ENCODE measurements at places on chromosomes 2 and 18. TPM values are rescaled to one million over a fixed set of nuclear protein-coding genes. Genes with fewer than 3 reads are reported as not detected.

DNA sequence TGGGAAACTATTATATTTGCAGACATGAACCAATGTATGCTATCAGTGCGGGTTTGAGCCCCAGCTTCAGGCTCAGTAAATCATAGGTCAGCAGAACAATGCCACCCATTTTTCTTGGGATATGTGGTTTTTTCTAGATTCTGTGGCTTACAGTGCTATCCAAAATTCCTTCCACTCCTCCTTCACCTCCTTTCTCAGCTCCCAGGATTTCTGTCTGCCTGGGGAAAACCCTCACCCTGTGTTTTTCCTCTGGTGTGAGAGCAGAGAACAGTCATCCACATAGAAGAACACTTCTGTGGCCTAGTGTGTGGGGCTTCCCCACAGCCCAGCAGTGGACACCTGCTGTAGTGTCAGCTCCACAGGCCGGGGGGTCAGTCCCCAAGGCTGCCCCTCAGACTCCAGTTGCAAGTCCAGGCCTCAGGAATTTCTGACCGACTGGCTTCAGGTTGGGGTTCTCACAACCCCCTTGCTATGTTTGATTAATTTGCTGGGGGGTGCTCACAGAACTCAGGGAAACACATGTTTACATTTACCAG is 238.2 kb downstream of the LDLRAD4 start:
- no peaks in the 10 kb centered on the region for H3K4me1 ChIP-seq
- no peaks in the 10 kb centered on the region for H3K36me3 ChIP-seq
- H3K4me3 ChIP-seq, result no peak overlapping the region
- no peak overlapping the region for H3K27ac ChIP-seq
- DNase-seq, result no peak

DNA sequence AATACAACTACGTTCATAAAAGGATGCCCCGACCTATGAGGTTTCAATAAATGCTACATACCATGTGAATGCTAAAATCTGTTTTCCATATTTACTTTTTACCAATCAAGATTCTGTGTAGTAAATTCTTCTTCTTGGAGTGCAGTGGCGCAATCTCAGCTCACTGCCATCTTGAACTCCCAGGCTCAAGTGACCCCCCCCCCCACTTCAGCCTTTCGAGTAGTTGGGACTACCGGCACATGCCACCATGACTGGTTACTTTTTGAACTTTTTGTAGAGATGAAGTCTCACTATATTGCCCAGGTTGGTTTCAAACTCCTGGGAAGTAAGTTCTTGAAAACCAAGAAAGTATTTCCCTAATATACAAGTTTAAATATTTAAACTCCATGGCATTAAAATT is 14.4 kb upstream of the USP34 start:
- H3K27ac ChIP-seq, result no peak overlapping the region
- peaks cover 90% of the 10 kb centered on the region for H3K36me3 ChIP-seq
- H3K4me1 ChIP-seq, result no peaks in the 10 kb centered on the region
- no peaks in the 10 kb centered on the region for H3K27me3 ChIP-seq
- no peak for DNase-seq

DNA sequence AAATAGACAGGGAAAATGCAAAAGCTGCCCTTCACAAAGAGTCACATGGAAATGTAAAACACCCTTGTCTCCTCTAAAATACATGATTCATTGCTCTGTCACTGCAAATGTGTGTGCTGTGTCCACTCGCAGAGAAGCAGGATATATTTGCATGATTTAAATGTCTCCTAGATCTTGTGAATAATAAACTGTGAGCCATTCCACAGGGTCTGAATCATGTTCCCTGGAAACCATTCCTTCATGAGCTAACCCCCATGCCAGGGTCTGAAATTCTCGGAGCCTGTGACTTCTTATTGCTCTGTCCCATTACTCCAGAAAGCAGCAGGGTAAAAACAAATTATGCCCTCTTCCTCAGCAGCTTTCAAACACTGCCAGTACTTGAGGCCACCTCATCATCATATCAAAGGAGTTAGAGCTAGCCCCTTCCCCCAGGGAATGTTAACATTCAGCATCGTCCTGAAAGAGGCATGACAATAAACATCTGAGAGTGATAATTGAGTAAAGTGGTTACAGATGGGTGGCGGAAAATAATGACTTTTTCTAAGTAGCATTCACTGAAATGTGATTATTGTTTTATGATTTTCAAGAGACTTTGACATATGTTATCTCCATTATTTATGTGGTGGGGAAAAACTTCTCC is 11.7 kb upstream of the CNGA3 start:
- no peaks in the 10 kb centered on the region for H3K36me3 ChIP-seq

GRCh38 chr2:240820607-240821428 is 799 bp upstream of the KIF1A start:
- H3K36me3 ChIP-seq, result no peaks in the 10 kb centered on the region
- no peak overlapping the region for H3K27ac ChIP-seq
- no peak for DNase-seq

DNA sequence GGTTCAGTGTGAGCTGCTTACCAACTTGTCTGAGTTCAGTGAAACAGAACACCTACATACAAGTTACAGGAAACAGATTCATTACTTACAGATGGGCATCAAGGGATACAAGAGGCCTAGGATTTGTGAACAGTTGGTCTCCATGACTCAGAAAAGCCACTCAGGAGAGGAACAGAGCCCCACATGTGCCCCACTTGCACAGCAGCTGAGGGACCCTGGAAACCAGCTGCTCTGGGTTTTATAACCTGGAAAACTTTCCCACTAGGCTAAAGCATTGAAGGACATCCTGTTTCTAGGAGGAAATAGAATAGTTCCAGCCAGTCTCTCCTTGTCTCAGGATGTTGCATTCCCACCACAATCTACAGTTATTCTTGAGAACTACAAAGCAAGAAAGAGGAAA is 530.0 kb downstream of the ZNF804A start:
- H3K27ac ChIP-seq, result no peak overlapping the region
- no peaks in the 10 kb centered on the region for H3K36me3 ChIP-seq
- no peak for DNase-seq
- H3K4me1 ChIP-seq, result no peaks in the 10 kb centered on the region

- no peak for DNase-seq
- no peaks in the 10 kb centered on the region for H3K4me1 ChIP-seq
- H3K27ac ChIP-seq, result no peak overlapping the region
- H3K27me3 ChIP-seq, result no peaks in the 10 kb centered on the region
- H3K36me3 ChIP-seq, result no peaks in the 10 kb centered on the region
Measured at GRCh38 chr2:898319-898718, 52.3 kb upstream of the SNTG2 start.

- H3K27ac ChIP-seq, result no peak overlapping the region
- H3K4me1 ChIP-seq, result peaks cover 36% of the 10 kb centered on the region
- H3K4me3 ChIP-seq, result no peak overlapping the region
- H3K27me3 ChIP-seq, result no peaks in the 10 kb centered on the region
- no peak for DNase-seq
Measured at GRCh38 chr2:31235504-31235902, 1.6 kb downstream of the EHD3 start.

DNA sequence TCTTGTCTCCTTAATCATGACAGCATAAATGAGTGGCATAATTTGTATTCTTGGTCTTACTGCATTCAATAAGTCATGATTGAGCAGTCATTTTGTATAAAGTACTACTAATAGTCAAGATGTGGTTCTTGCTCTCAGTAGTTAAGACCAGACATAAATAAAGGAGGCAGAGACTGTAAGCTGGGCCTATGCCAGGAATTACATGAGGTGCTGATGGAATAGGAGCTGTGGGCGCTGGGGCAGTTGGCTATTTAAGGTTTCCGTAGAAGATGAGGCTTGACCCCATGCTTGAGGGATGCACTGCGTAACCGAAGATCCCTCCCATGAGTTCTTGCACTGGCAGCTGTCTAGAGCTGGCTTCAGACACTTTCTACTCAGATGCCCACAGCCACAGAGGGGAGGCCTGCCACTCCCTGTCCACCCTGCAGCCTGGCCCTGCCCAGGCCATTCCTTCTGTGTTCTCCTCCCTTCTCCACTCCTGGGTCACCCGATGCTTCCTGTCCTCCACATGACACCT is 150.9 kb upstream of the REV1 start:
- H3K36me3 ChIP-seq, result no peaks in the 10 kb centered on the region
- no peaks in the 10 kb centered on the region for H3K4me1 ChIP-seq
- no peak overlapping the region for H3K4me3 ChIP-seq
- no peak for DNase-seq
- H3K27me3 ChIP-seq, result no peaks in the 10 kb centered on the region
- no peak overlapping the region for H3K27ac ChIP-seq

DNA sequence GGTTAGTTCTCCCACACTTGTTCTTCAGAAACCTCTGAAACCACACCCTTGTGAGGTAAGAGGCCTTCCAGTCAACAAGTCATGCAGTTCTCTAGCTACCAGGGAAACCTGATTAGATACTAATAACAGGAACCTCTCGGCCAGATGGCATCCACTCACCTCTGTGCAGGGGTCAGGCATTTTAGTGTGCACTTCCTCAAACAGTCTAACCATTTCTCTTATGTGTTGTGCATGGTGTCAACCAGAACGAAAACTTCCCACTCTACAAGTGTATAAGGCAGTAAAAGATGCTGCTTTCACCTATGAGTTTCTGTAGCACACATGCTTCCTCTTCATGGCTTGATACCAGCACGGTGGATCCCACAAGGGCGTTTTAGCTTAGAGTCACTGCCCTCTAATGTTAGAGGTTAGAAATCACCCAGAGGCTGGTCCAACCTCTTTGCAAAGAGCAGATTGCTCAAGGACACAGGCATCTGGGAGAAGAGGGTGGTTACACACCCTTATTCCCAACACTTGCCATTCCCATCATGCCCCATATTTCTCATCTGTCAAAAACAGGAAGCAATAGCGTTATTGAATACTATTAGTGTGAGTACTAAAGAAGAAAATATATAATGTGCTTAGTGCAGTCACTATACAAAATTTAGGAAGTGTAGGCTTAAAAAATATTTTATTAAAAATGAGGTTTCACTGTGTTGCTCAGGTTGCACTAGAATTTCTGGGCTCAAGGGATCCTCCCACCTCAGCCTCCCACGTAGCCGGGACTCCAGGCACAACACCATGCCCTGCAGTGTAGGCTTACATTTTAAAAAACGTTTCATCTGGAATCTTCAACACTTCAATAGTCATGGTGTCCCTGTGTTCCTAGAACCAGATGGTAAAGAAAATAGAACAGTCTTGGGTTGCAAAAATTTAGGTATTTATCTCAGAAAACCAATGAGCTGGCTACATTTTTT is 34.5 kb upstream of the RAB31 start:
- no peaks in the 10 kb centered on the region for H3K27me3 ChIP-seq
- H3K27ac ChIP-seq, result no peak overlapping the region
- no peaks in the 10 kb centered on the region for H3K36me3 ChIP-seq
- peak; percentile 81 for DNase-seq

DNA sequence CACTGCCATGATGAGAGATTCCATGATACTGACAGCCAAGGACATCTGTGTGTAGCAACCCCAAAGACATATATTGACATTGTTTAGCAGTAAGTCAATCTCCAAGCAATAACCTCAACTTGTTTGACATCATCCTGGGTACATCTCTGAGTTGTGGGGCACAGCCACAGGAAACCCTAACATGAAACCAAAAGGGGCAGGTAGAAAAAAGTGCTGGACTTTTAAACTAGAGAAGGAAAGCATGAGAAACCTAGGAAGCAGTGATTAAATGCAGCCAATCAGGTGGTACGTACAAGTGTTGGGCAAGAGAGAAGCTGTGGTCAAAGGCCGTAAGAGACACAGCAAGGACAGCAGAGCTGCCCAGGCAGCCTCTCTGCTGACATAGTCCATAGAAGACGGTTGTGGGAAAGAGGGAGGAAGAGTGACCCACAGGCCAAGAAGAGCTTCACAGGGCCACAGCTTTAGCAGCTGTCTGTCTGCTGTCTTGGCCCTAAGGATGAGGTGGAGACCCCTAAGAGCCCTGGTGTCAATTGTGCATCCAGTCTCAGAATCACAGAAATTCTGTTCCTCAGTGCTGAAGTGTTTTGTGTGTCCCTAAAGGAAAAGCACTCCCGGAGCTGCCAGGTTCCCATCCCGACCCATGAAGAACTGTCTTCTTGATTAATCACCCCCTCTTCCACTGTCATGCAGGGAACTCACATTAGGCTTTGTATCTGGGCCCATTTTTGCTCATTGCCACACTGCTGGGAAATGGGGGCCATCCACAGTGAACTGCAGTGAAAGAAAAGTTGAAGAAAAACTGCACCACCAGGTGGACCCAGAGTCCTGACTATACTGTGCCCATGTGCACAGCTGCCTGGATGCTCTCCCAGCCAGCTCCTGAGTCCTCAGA is 25.4 kb upstream of the CHN1 start:
- no peaks in the 10 kb centered on the region for H3K36me3 ChIP-seq
- DNase-seq, result peak; percentile 54
- H3K27ac ChIP-seq, result no peak overlapping the region

DNA sequence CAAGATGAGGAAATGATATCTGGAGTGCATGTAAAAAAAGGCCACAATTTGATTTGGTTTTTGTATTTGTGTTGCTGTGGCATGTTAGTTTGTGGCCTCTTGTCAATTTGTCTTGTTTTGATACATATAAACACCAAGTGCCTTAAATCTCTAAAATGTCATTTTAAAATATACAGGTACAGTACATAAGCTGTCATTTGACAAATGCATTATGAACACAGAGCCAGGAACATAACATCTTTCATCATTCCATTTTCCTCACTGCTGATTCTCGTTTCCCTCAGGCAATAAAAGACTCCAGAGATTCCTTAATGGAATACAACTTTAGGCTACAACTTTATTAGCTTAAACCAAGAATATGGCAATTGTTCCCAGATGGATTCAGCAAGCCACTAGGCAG is 217.5 kb downstream of the ZNF804A start:
- peaks cover 7% of the 10 kb centered on the region for H3K4me1 ChIP-seq
- H3K27ac ChIP-seq, result no peak overlapping the region
- H3K36me3 ChIP-seq, result no peaks in the 10 kb centered on the region

LCLAT1 gene
- total RNA-seq, result 22.6 TPM

POTEJ gene
- total RNA-seq, result 1.1 TPM

FAM228A gene
- 1.7 TPM for total RNA-seq

CYP1B1 gene
- total RNA-seq, result 0.18 TPM

CLEC4F gene
- not detected for total RNA-seq

ADRA2B gene
- total RNA-seq, result 61.8 TPM

ALLC gene
- total RNA-seq, result not detected

SSB gene
- 90.7 TPM for total RNA-seq

UGT1A4 gene
- not detected for total RNA-seq

UGT1A8 gene
- not detected for total RNA-seq
